ENCODE measurements at places on chromosomes 11 and 22.

GRCh38 chr11:75387736-75388294, 11.5 kb upstream of the RPS3 start:
- DNase-seq, result no peak

DNA sequence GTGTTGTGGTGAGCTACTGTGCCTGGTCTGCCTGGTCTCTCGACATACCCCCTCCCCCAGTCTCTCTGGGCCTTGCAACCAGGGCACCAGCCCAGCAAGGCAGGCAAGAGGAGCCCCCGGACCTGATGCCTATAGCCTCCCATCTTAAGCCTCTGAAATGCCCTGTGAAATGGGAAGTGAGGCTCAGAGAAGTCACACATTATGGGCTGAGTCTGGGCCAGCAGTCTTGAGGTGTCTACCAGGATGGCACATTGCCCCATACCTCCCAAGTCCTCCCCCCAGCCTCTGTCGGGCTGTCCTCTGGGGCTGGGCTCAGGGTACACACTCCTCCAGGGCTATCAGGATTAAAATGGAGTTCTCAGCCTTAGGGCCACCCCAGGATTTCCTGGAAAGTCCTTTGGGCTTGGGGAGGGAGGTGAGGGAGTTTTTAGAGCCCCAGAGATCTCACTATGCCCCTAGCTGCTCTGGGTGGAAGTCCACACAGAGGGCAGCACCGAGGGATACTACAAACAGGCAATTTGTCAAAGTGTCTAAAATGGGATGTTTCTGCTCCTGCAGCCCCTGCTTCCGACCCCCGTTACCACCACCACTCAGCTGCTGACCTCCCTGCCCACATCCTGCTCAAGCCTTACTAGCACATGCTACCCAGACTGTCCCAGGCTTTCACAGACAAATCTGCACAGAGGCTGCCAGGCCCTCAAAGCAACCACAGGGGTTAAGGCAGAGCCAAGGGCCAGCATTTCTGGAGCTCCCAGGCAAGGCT, 3.1 kb upstream of the SH3BP1 start:
- DNase-seq, result no peak

GRCh38 chr11:63767565-63768236, 874 bp downstream of the ZFTA start:
- no peak for DNase-seq

DNA sequence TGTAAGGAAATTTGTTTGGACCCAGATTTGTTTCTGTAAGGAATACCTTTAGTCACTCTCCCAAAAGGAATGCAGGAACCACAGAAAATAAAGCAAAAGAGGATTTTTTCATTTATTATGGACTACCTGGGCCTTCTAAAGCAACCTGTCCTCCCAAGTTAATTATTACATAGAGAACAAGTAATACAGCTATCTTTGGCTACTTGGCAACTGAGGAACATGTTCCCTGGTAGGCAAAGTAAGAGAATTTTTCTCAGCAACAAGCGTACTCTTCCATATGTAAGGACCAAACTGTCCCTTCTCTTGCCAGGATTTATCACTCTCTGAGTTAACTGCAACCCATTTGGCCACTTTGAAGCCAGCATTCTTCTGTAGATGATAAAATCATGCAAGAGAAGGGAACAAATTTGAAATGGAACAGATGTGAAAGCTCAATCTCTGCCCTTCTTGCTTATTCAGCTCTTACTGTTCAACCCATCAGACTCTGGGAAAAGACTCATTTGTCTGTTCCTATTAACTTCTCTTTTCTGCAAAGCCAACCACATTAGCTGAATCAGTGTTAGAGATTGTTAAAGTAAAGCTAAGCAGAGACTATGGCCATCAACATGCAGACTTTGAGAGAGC, 190.2 kb downstream of the SWAP70 start:
- DNase-seq, result no peak

DNA sequence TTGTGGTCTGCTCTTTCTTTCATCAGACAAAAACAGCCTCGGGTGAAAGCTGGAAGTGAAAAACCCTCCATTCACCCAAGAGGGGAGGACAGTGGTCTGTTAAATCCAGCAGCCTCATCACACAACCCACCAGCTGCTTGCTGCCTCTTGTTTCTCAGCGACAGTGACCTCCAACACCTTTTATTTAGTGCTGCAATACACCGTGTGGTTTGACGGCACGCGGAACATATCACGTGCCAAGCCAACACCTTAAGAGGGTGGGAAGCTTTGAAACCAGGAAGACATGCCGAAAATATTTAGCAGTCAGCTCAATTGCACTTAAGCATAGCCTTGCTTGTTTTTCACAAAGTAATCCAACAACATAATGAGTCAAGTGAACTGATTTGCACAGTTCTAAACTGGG, 39.8 kb upstream of the POGLUT3 start:
- DNase-seq, result no peak

- peak; percentile 42 for DNase-seq
These were observed at the start of gene MICALL1 for GRCh38 chr22:37905534-37906363. MICALL1 (plus strand) TSS chr22:37906297; CDS start chr22:37906423, 126 bp downstream.

DNA sequence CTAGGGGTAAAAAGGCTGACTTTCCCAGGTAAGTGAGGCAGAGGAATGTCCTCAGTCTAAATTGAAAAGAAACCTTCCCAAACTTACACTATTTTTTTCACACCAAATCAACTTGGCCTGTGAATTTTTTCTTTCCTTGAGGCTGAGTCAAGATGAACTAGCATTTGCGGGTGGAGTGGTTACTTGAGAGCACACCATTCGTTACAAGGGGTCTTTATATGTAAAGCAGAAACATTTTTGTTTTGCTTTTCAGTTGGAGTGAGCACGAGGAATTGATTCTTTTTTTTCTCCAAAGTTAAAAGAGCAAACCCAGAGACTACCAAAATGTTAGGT, 36.4 kb downstream of the MAML2 start:
- DNase-seq, result no peak

DNA sequence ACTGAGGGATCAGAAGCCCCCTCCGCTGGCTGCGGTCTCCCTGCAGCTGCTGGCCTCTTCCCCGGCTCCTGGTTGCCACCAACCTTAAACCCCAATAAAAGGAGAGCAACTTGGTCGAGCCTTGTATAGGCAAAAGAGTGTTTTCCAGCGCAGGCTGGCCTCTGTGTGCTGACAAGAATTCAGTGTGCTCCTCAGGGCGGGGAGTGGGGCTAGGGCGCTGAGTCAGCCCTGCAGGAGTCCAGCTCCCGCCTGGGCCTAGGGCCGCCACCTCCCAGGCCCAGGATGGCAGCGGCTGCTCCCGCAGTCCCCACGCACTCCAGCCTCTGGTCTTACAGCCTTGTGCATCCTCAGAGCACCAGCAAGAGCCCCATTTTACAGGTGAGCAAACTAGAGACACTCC, at the start of gene SHISAL1:
Gene SHISAL1, minus strand, starts transcription at position 186 of the 400 bp plus-strand sequence. CDS start 12,006 bp downstream, outside the sequence.
- no peak for DNase-seq

DNA sequence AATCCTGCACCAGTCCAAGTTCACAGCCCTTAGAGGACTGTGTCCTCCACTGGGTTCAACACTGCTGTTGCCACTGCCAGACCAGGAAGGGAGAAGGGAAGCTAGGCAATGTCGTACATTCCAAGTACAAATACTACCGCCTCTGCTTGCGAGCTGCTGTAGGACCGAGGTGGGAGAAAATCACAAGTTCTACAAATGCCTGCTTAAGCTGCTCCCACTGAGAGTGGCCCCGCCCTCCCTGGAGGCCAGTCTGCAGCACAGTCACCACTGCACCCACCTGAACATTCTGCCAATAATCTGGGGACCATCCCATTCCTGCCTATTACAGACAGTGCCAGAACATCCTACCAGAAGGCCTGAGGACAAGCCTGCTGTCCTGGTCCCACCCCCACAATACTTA, 707.5 kb upstream of the ANO5 start:
- DNase-seq, result no peak

DNA sequence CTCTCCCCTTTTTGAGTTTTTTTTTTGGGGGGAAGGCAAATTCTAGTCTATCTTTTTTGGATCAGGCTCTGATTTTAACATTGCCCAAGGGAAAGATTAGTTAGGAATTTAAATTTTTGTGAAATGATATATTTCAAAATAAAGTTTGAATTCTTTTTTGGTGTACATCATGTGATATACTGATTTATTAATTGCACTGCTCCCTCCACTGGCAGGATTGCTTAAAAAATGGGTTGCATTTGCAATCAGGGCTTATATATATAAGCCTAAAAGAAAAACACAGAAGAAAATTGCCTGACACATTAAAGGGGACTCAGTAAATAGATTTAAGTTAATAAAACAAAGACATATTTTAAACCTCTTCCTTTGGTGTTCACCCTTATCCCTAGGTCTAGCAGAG, 1.2 kb downstream of the DYNC2H1 start:
- DNase-seq, result no peak

DNA sequence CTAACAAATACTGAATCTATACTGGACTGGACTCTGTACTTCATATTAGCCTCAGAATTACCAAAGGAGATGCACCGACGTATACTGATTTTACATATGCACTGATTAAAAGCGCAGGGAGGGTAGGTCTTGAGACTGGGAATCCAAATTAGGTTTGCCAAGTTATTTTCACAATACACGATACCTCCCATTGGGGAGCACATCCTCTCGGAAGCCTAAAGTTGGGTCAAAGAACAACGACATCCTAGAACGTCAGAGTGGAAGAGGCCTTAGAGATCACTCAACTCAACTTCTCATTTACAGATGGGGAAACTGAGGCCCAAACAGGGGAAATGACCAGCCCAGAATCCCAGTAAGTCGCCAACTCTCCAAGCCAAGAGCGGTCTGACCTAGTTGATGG, 626 bp downstream of the DNAL4 start:
- no peak for DNase-seq

- no peak for DNase-seq
These were observed 18.5 kb downstream of the PTPRJ start for GRCh38 chr11:47998733-47999359.

- no peak for DNase-seq
These were observed 10.4 kb downstream of the ANO5 start for GRCh38 chr11:22203281-22203680.

DNA sequence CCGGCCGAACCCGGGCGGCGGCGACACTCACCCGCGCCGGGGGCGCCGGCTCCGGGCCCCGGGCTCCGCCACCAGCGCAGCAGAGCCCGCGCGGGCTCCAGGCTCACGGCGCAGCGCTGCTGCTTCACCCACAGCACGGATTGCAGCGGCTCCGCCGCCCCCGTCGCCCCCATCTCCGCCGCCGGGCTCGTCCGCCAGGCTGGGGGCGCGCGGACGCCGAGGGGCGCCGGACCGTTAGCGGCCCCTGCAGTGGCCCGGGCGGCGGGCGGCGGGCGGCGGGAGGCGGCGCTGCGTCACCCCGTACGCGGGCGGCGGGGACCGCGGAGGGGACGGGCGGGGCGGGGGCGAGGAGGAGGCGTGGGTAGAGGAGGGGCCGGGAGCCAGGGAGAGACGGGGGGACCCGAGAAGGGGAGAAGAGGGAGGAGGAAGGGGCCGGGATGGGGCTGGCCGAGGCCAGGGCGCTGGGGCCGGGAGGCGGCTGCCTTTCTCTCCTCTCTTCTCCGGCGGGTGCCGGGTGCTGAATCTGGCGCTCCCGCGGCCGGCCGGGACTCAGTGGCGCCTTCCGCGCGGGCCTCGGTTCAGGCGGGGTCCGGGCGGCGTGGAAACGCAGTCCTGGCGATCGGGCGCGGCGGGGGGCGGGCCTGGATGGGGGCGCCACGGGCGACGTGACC, at the start of gene CERK:
Gene CERK, minus strand, starts transcription at position 277 of the 671 bp plus-strand sequence. Its CDS starts 104 bp downstream, at position 173.
- peak; percentile 35 for DNase-seq

GRCh38 chr11:117532568-117532967, 204.9 kb downstream of the CEP164 start:
- DNase-seq, result no peak

DNA sequence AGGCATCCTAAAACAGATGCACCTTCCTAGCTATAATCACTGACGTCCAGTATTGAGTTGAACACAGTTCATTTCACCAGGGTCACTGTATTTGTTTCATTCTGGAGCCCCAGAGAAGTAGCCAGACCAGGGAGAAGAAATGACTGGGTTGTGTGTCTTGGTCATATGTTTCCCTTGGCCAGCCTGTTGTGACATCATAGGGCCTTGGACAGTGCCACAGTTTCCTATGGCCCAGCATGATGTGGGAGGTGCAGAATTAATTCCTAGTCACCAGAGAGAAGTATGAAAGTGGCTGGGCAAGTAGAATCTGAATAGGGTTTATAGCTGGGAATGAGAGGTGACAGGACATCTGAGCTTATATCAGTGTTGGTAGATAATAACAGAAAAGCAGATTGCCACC, 84.0 kb upstream of the ZBED5 start:
- no peak for DNase-seq
